ENCODE measurements at places on chromosomes 16 and 17.

DNA sequence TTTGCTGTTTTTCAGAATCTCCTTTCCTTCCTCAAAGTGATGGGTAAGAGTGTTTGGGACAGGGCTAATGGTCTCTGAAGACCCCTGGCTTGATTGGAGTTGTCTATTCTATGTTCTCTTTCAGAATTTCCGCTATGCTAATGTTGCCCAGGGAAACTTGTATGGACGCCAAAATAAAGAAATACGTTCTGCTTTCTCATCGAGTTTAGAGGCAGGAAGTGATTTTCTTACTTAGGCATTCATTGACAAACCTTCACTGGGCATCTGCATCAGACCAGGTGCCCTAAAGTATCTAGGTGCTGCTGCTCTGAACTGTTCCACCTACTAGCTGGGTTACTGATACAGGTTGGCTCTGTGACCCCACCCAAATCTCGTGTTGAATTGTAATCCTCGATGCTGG lies 787.9 kb upstream of the EEF2KMT start:
- no peak for DNase-seq

- DNase-seq = no peak
Measured at GRCh38 chr17:61642768-61643167, 51.7 kb upstream of the NACA2 start.

GRCh38 chr16:28182183-28182582 lies 29.6 kb downstream of the XPO6 start:
- peak; percentile 51 for DNase-seq

DNA sequence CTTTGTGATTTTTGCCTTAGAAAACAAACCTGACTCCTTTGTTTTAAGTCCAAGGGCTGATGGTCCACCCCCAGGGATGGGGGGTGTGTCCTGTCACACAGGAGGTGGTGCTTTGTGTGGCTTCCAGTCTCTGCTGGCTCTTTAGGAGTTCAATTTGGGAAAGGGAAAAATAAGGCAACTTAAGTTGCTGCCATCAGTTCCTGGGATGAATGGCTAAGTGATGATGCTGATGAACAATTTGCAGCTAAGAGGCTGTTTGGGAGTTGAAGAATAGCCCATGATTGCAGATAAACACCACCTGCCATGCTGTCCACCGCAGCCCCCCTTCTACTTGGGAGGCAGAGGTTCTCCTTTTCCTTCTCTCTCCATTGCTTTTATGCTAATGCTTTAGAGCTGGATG lies 40.2 kb downstream of the ARL4D start:
- DNase-seq = no peak

DNA sequence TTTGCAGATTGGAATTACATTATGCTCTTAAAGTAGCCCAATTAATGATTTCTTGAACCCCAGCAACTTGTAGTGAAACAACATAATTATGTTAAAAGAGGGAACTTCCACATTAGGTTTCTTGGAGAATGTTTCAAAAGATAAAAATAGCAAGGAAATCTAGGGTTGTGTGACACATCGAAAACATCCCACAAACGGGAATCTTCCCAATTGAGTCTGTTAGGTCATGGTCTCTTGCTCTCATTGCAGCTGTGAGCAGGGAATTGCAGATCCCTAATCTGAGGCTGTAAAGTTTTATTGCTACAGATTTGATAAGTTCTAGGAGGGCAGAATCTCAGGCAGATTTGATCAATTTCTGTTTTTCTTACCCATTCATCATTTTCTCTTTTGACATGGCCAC lies 6.7 kb upstream of the LPO start:
- no peak for DNase-seq

DNA sequence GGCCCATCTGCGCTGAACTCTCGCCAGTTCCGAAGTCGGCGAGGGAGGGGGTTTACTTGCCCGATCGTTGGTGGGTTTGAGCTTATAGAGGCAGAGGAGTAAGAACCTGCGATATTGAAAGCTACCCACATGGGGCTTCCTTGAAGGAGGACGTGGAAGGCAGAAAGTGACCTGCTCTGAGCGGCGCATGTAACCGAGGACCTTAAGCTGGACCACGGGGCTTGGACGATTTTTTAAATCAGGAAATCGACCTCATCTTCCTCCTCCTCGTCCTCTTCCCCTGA lies 2.0 kb downstream of the PRAC2 start:
- no peak for DNase-seq

GRCh38 chr16:50845296-50845695 lies 103.4 kb downstream of the CYLD start:
- DNase-seq = no peak

DNA sequence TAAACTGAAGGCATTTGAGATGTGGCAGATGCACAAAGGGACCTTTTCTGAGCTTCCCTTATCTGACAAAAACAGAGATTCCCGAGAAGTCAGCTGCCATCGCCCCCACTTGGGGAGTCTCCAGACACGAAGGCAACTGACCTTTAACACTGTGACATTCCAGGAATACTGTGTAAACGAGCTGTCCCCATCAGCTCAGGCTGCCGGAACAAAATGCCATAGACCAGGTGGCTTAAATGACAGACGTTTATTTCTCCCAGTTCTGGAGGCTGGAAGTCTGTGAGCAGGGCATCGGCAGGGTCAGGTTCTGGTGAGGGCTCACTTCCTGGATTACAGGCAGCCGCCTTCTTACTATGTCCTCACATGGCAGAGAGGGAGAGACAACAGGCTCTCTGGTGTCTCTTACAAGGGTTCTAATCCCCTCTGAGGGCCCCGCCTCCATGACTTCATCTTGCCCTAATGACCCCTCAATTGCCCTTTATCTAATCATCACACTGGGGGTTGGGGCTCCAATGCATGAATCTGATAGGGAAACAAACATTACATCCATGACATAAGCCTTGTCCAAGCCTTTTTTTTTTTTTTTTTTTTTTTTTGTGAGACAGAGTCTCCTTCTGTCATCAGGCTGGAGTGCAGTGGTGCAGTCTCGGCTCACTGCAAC lies 178.5 kb upstream of the RPL38 start:
- no peak for DNase-seq

DNA sequence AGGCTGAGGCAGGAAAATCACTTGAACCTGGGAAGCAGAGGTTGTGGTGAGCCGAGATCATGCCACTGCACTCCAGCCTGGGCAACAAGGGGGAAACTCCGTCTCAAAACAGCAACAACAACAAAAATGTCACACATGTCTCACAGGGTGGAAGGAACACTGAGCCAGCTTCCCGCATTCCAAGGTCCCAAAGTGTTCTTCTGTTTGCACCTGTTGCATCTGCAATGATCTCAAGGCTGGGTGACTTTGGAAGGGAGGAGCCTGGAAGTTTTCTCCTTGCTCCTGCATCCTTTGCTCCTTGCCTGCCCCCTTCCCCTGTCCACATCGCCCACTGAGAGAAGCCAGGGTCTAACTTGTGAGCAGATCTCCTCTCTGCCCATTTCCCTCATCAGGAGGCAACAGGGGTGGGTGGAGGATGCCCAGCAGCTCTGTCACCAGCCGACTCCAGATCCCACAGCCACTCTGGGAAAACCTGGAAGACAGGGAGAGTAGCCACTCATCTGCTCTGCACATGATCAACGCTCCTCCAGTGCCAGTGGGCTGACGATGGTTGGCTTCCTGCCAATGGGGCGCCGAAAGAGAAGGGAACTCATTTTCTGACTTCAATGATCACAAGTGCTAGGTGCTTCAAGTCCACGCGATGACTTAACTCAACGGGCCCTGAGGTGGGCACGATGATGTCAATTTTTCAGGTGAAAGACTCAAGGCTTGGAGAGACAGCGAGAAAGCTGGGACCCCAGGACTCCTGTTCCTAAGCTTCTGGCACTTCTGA lies 12.6 kb downstream of the CHST6 start:
- DNase-seq = no peak

DNA sequence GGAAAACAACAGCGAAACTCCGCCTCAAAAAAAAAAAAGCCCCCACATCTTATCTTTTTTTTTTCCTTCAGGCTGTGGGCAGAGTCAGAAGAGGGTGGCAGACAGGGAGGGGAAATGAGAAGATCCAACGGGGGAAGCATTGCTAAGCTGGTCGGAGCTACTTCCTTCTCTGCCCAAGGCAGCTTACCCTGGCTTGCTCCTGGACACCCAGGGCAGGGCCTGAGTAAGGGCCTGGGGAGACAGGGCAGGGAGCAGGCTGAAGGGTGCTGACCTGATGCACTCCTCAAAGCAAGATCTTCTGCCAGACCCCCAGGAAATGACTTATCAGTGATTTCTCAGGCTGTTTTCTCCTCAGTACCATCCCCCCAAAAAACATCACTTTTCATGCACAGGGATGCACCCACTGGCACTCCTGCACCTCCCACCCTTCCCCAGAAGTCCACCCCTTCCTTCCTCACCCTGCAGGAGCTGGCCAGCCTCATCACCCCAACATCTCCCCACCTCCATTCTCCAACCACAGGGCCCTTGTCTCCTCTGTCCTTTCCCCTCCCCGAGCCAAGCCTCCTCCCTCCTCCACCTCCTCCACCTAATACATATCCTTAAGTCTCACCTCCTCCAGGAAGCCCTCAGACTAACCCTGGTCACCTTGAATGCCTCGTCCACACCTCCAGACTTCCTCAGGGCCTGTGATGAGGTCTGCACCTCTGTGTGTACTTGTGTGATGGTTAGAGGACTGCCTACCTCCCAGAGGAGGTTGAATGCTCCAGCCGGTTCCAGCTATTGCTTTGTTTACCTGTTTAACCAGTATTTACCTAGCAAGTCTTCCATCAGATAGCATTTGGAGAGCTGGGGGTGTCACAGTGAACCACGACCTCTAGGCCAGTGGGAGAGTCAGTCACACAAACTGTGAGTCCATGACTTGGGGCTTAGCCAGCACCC lies 1.2 kb upstream of the HBA1 start:
- DNase-seq = no peak

GRCh38 chr17:61631800-61632199 lies 40.8 kb upstream of the NACA2 start:
- DNase-seq = no peak

DNA sequence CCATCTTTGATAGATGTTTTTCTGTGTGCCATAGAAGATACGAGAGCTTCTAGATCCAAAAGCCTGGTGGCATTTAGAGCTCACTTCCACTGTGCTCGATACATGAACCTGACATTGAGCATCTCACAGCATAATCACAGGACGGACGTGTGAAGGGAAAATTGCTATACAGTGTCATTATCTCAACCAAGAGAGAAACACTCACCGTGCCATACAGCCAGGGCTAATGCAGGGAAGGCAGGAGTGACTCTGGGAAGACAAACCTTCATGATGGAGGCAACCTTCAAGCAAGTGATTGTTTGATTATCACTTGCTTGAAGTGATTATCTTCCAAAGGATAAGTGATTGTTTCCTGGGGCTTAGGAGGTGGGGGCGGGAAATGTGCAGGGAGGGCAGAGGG lies 218.2 kb upstream of the HSBP1 start:
- no peak for DNase-seq

DNA sequence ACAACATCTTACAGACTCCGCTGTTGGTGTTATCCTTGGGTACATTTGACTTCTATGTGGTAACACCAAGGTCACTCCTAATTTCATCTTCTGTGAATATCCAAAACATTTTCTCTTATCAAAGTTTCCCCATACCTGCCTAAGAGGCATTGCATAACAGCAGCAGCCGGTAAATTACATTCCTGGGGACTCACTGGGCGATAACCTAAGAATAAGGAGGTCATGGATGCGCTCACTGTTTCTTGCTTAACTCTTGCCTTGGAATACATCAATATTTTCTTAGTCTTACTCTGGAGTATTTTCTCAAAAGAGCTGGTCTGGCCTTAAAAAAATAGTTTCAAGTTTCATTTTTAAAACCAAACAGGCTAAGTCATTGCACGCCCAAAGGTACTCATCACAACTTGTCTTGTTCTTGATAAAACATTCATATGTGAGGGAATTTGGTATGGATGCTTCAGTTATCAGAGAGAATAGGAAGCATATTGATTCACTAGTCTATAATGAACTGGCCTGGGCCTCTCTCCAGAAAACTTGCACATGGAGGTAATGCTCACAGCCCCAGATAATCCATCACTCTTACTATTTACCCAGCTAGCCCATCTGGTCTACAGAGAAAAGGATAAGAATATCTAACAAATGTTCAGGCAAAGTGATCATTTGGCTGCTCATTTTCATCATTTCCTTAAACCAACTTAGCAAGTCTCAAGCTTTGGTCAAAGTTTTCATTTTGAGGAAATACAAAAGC lies 235.0 kb upstream of the ERCC4 start:
- DNase-seq = no peak

DNA sequence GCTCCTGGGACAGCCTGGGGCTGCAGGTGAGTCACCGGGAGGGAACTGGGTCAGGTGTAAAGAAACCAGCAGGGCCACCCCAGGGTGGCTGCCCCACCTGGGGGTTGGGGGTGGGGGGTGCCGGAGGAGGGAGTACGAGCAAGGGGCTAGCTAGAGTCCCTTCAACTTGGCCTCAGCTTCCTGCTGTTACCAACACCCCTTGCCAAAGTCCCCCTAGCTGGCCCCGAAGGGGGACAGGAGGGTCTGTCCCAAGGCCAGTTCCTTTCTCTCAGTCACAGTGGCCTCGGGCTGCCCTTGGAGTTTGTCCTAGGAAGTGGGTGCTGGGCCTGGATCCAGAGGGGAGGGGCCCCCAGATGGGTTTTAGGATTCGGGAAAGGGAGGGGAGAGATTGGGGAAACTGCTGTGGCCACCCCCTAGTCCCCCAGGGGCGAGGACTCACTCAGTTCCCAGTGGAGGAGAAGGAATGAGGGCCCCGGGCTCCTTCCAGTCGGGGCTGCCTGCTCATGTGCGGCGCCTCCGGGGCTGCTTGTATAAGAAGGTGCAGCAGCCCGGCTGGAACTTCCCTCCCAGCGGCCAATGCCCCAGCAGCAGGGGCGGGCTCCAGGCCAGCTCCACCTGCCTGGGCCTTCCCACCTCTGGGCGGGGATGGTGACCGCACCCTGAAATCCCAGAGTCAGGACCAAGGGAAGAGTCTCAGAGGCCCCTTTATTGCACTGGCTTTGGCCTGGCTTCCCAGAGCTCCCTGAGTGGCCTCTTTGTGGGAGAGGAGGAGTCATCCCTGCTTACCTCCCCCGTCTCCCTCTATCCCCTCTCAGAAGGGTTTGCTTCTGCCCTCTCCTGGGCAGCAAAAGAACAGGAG lies 7.3 kb downstream of the ARHGAP27 start:
- DNase-seq = no peak

GRCh38 chr16:54174201-54174600 lies 112.4 kb downstream of the IRX3 start:
- no peak for DNase-seq

- no peak for DNase-seq
Measured at GRCh38 chr17:6110592-6110991, 40.4 kb downstream of the WSCD1 start.

- DNase-seq = no peak
Measured at GRCh38 chr16:76268824-76269223, 8.4 kb upstream of the CNTNAP4 start.

- DNase-seq = no peak
Measured at GRCh38 chr17:49925921-49926320, 43.1 kb upstream of the DLX4 start.

GRCh38 chr17:76554131-76554530 lies 14.3 kb downstream of the PRCD start:
- no peak for DNase-seq
